Right hindlimb (tissue), 1 donor: ENCODE measurements at places on chromosomes 4 and X.

DNA sequence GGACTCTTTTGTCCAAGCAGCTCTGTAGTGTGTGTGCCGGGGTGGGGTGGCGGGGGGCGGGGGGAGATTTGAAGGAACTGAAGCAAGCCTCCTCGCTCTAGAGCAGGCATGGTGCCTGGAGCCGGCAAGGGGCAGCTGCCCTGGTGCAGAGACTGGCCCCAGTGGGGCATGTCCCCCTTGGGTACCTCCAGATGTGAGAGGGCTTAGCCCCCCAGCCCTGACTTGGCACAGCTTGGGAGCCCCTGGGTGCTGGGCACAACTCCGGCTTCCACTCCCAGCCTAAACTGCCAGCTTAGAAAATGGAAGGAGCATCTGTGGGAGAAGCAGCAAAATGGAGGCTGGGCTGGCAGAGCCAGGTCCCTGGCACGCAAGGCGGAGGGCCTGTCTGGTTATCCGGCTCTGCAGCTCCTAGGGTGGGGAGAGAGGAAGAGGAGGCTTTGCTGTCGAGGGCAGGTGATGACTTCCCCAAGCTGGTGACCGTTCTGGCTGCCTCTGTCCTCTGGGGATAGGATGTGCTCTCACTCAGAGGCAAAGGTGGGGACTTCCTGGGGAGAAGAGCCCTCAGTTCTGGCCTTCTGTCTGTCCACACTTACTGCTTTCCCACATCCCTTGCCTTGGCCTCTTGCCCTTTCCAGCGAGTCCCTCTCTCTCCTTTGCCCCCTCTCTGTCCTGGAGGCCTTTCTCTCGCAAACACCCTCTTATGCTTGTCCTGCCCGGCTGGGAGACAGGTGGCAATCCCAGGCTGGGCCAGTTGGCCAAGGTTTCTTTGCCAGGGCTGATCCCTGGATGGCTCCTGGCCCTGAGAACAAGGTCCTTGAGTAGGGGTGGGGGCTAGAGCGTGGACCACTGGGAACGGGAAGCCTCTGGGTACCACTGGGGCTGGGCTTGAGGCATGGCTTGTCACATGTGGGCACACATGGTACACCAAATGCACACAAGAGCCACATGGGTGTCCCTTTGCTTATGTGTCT, 2.0 kb downstream of the DLG3 start:
- DNase-seq = no peak

DNA sequence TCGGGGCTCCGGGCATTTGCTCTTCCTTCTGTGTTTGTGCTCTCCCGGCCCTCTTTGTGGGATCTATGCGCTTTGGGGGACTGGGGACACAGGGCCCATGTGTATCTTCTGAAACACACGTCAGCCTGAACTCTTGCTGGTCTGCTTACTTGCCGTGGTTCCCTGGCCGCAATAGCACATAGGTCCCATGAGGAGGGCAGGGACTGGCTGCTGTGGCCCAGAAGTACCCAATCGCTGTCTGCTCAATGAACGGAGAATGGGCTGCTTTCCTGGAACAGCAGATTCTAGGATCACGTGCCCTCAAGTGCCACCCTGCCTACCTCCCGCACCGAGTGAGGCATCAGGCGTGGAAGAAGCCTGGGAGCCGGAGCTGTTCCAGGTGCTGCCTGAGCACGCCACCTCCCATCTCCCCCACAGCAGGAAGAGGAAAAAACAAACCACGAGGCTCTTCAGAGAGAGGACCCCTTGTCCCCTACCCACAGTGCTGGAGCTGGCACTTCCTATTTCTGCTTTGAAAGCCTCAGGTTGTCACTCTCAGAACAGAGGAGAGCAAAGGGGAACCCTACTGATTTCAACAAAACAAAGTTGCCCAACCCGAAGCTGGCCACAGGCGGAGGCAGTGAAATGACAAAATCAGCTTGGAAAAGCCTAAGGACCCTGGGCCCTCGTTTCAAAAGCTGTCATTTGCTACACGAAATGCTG, 3.8 kb downstream of the G6PD start:
- no peak for DNase-seq

DNA sequence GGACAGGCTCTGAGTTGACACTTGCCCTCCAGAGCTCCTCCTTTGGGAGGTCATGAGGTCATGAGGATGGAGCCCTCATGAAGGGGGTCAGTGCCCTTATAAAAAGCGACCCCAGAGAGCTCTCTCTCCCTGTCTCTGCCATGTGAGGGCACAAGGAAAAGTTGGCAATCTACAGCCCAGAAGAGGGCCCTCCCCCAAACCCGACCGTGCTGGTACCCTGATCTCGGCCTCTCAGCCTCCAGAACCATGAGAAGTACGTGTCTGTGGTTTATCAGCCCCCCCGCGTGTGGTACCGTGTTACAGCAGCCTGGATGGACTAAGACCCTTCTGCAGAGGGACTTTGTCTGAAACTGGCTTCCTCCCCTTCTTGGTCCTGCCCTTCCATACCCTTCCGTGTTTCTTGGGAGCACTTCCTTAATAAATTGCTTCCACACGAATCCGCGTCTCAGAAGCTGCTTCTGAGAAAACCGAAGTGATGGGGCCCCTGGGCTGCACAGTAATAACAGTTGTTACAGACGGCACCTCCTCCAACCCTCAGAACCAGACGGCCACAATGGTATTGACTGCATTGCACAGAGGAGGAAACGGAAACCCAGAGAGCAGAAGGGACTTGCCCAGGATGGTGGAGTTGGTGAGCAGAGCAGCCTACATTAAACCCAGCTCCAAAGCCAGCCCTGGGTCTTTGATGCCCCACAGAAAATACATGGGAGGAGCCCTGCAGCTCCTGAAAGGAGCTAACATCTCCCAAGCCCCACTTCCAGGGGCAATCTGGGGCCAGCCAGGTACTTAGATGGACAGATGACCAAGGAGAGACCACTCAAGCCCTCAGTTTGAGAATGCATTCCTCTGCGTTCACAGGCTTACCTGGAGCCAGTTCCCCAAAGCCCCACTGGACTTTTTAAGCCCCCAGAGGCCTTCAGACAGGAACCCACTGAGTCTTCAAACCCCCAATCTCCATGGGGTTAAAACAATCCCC, 242.7 kb downstream of the BCOR start:
- no peak for DNase-seq

GRCh38 chrX:20455001-20455400, 188.3 kb upstream of the RPS6KA3 start:
- no peak for DNase-seq

GRCh38 chr4:94590493-94590892, 138.8 kb downstream of the PDLIM5 start:
- no peak for DNase-seq

DNA sequence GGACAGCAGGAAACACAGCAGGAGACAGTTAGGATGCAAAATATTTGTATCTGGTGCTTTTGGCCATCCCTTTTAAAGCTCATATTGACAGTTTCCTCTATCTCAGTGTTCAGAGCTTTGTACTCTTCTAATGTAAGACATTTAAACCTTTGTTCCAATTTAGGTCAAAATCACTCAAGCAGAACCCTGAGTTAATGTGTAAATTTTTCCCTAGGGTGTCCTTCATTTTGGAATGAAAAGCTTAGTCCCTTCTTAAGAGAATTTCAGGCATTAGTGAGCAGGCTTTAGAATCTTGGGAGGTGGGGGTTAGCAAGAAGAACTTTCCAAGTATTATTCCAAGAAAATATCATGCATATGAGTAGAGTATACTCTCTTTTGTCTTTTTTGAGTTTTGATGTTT, 188.7 kb downstream of the GBA3 start:
- no peak for DNase-seq

- DNase-seq = no peak
These were observed 280.5 kb upstream of the GATB start for GRCh38 chr4:152041295-152041694.

DNA sequence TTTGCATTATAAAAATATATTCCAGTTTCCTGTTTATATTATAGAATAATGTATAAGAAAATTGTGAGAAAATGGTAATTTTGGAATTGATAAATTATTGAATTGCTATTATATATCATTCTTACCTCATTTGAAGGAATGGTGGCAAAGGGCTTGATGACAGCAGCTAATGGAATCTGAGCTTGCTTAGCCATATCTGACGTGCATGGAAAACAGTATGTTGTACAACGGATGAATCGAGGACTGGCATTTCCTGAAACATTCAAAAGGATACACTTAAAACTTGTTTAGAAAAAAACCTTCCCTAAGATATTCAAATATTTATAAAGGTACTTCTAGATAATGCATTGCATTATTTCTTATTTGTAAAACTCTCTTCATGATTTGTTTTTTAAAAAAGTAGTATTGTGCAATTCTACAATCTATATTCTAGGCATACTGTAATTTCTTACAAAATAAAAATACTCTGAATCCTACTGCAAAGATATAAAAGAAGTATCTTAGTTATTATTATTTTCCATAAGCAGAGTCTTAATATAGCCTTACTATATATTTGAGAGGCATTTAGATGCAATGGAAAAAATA, 38.3 kb downstream of the SEC24D start:
- DNase-seq = no peak

GRCh38 chr4:88219099-88219498, 60.7 kb upstream of the ABCG2 start:
- DNase-seq = no peak

DNA sequence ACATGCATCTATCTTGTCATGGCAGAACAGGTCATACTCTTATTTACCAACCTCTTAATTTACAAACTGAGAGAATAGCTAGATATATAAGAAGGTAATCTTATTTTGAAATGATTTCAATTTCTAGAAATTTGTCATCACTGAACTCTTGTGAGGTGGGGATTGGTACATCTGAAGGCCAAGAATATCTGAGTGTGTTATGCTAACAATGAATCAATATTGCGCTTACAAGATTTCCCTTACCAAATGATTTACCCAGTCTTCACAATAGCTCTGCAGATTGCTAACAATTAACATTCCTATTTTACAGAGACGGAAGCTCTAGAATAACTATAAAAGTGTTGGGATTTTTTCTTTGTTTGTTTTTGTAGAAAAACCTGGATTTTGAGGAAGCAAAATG, 48.3 kb downstream of the RBPJ start:
- no peak for DNase-seq

DNA sequence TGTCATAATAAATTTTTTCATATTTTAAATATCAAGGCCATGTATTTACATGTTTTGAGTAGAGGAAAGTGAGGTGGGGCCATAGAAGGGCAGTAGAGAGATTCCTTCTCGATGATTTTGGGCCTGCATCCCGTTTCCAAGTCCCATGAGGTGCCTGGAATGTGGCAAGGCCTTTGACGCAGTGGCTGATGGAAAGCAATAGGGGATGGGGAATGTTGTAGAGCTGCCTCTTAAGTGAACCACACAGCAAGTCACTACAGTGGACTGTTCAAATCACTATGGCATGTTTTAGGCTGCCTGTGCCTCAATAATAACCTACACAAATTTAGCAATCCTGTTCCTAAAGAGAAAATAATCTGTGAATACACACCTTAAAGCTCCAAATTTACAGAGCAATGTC, 48.3 kb downstream of the ANXA5 start:
- peak; percentile 26 for DNase-seq

- no peak for DNase-seq
These were observed 202.7 kb downstream of the SPRY1 start for GRCh38 chr4:123599061-123599919.
